ENCODE measurements at places on chromosomes 5 and 9. TPM values are rescaled to one million over a fixed set of nuclear protein-coding genes. Genes with fewer than 3 reads are reported as not detected.

DNA sequence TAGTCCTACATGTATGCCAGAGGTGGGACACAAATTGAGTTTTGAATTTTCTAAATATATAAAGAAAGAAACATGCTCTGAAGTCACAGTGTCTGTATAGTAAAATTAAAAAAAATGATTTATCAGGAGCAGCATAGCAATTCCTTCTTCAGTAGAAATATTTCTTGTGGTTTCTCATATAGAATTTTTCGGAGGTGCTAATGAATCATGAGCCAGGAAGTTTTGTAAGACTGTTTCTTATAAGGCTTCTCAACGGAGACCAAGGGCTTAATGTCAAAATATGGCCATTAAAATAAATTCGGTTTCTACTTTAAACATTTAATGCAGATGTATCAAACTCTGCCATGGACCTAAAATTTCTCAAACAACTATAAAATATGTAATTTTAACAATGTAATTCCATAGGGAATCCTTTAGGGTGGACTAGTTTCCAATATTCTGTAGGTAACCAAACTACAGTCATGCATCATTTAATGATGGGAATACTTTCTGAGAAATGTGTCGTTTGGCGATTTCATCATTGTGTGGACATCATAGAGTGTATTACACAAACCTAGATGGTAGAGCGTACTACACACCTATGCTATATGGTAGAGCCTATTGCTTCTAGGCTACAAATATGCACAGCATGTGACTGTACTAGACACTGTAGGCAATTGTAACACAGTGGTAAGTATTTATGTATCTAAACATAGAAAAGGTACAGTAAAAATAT, 66.3 kb downstream of the ANKRD55 start:
- DNase-seq = no peak

Gene HTR1A
- total RNA-seq = not detected

Gene PCDHA7
- 0.53 TPM for total RNA-seq

DNA sequence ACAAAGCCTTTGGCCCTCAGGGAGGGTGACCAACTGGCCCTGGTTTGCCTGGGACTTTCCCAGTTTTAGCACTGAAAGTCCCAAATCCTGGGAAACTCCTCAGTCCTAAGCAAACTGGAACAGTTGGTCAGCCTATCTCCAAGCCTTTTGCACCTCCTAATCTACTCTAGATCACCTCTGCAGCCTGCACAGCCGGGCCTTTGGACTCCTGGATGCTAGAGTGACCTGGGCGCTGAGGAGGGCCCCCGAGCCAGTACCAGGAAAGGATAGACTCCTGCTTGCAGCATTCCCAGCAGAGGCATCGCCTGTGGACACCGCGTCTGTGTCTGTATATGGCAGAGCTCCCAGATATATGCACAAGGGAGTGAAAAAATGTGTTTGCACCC, 15.1 kb downstream of the IRF1 start:
- peak; percentile 38 for DNase-seq

- DNase-seq = no peak
These were observed 100.6 kb upstream of the NREP start for GRCh38 chr5:111857623-111858022.

DNA sequence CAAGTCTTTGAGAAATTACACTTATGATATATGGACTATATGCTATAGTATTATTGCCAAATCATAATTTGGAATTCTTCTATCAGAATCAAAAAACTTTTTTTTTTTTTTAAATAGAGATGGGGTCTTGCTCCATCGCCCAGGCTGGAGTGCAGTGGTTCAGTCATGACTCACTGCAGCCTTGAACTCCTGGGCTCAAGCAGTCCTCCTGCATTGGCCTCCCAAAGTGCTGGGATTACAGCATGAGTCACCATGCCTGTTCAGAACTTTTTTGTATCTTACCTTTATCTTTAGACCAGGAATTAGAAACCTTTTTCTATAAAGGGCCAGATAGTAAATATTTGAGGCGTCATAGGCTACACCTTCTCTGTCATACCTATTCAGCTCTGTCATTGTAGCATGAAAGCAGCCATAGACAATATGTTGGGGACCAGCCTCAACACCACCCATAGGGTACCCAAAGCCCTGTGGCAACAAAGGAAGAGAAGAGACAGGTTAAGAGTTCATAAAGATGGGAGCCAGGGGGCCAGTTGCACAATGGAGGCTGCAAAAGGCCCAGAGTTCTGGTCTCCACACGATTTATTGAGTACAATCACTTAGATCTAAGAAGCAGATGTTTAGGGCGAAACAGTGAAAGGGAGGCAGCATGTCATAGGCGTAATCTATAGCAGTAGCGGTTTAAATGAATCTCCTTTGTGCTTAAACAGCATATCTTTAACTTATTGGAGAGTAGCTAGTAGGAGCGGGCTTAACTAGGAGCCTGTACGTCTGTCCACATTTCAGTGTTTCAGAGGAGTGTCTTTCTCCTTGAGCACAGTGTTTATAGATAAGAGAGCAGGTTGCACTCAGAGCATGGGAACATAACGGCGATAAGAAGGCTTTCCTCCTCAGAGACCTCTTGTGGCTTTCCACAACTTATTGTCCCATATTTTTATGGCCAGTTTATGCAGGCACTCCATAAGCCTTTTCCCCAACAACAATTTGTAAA, 12.5 kb downstream of the ECM2 start:
- peak; percentile 20 for DNase-seq

Gene PCA3
- total RNA-seq = not detected

DNA sequence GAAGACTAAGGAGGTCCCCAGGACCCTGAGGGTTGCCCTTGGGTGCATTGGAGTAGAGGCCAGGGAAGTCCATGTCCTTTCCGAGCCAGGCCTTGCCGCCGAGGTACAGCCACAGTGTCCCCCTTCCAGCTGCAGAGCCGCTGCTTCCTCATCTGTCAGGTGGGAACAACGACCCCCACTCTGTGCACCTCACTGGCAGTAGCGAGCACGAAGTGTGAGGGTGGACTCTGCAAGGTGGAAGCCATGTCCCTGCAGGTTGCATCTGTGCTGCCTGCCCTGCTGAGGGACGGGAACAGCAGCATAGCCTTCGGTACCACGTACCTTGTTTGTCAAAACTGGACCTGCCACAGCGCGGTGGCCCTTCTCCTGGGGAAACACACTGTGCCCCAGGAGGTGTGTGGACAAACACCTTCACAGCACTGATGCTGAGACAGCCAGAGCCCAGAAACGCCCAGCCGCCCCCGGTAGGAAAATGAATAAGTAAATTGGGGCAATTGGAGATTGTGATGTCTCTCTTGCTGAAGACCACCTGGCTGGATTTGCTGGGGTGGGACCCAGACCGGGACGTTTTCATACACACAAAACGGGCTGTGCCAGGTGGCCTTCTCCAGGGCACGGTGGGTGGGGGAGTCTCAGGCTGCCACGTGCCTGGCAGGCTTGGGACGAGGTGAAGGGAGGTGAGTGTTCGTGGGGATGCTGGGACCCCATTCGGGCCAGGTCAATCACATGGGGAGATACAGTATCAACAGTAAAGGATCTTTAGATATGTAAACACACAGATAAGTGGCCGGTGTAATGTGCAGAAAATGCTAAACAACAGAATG, 157.3 kb downstream of the RXRA start:
- DNase-seq = no peak

DNA sequence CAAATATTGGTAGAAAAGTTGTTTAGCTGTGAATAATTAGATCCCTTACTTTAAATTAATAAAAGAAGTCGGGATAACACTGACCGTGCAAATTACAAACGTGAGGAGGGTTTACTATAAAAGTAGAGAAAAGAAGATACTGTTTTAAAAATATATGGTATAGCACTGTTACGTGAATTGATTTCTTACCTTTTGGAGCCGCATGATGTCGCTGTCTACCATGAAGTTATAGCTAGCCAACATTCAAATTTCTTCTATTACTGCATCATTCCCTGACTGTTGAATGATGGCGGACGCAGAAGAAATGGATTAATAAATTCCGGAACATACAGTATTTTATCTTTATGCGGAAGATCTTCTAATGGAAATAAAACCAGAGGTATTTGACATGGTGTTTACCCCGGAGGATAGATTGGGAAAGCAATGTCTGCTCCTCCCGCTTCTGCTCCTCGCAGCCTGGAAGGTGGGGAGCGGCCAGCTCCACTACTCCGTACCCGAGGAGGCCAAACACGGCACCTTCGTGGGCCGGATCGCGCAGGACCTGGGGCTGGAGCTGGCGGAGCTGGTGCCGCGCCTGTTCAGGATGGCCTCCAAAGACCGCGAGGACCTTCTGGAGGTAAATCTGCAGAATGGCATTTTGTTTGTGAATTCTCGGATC, at the start of gene PCDHA6:
PCDHA6 (plus strand) TSS at position 257 of the 658 bp plus-strand sequence; CDS start at position 389, 132 bp downstream.
- DNase-seq = no peak

DNA sequence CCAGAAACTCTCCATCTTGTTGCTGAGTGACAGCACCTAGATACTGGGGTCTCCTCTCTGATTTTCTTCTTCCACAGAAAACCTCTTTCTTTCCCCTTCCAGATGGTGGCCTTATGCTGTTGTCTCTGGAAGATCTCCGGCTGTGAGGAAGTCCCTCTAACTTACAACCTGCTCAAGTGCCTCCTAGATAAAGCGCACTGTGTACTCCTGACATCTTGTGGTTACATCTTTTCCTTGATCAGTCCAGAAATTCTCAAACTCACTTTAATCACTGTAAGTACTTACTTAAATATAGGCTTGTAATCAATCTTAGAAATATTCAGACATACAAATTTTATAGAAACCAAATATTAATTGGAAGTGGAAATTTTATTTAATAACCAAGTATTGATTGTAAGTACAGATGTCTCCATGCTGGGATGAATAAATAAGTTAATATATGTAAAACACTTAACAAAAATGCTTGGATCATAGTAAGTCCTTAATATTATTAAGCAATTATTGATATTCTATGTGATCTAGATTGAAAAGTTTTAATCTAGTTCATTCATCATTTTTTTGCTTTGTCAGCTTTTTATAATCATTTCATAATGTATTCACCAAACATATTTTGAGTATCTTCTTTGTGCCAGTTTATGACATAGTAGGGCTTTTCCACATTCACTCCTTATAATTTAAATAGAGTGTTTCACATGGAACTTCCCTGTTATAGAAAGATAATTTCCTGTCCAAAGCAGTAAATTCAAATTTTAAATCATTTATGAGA, 1381.4 kb upstream of the CDH6 start:
- peak; percentile 31 for DNase-seq

- DNase-seq = no peak
These were observed 38.7 kb downstream of the MTAP start for GRCh38 chr9:21841133-21841532.

Measured in HepG2 (cell line).